Femur (tissue), 1 donor: ENCODE measurements at places on chromosomes 7 and 10.

DNA sequence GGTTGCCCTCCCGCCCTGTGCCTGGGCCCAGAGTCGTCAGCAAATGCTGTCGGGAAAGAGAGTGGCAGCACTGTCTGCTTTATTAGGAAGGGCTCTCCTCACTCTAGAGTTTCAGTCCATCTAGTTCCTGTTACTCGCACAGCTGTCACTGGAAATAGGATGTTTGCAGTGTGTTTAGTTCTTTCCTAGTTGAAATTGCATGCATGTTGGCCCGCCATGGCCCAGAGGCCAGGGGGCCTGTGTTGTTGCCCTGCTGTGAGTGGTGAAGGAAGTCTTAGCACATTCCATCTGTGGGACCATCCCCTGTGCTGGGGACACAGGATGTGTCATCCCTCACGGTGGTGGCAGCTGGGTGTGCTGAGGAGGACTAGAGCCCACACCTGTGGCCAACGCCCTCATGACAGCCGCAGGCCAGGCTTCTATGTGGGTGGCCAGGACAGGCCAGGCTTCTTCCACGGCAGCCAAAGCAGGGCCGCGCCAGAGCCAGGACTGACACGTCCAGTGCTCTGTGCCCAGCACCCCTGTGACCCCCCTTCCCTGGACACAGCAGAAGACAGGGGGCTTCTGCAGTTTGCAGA lies 45.4 kb downstream of the ZNF467 start:
- DNase-seq, result no peak

DNA sequence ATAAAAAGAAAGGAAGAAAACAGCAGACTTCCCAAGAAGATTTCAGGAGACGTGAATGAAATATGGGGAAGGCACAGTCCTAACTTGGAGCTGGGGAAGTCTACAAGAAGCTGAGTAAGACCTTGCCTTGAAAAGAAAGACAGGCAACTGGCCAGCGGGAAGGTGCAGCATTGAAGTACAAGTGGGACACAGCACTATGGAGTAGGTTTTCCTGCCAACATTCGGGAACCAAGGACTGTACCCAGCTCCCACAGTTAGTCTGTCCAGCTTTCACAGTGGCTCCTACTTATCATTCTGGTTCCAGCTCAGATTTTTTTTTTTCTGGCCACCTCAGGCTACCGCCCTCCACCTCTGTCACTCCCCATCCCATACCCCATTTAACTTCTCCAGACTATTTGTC lies 10.0 kb downstream of the HPS1 start:
- no peak for DNase-seq

DNA sequence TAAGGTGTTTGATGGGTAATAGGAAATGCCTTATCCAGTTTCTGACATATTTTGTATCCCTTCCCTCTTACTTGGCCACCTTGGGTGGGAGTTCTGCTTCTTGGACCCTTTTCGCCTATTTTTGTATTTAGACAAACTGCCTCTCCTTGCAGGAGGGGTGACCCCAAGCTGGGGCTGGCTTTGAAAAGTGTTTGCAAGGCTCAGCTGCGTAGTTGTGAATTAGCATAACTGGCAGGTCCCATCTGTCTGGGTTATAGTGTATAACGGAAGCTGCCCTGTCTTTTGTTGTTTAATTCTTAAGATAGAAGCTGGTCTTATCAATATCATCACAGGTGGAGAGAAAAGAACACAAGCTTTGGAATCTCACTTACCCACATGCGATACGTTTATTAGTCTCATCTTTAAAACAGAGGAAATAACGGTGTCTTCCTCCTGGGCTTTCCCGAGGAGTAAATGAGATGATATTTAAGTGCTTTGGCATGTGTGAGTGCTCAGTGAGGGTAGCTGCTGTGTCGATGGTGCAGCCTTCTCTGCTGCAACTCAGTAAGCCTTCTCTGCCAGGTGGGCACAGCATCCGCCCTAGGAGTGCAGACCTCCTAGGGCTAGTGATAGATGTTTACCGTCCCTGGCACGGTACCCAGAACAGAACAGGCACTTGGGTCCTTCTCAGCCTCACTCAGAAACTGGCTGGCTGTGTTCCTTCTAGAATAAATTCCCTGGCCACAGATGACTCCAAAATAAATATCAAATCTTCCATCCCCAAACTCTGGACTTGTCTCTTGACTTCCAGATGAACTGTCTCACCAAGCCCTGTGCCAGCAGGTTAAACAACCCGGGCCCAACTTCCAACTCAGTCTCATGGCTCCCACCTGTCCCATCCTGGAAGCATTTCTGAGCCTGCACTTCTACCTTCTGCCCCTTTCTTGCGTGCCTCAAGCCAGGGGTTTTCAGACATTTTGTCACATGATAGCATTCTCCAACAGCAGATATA lies 227.3 kb downstream of the GFRA1 start:
- no peak for DNase-seq

DNA sequence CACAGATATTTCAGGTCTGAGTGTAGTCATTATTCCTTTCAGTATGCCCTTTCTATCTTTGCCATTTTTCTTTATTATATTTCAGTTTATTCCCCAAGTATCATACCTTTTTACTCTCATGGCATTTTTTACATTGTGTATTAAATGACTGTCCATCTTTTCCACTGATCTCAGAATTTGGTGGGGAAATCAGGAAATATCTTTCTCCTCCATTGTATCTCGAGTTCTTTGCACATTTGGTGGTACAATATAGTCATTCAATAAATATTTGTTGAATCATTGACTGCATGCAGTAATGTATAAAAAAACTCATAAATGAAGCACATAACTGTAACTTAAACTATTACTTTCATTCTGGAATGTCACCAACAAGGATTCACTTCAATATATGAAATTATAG lies 354.7 kb downstream of the HGF start:
- DNase-seq, result no peak

- DNase-seq, result peak; percentile 50
Observed at GRCh38 chr10:7409045-7409731, 1.6 kb downstream of the SFMBT2 start.

DNA sequence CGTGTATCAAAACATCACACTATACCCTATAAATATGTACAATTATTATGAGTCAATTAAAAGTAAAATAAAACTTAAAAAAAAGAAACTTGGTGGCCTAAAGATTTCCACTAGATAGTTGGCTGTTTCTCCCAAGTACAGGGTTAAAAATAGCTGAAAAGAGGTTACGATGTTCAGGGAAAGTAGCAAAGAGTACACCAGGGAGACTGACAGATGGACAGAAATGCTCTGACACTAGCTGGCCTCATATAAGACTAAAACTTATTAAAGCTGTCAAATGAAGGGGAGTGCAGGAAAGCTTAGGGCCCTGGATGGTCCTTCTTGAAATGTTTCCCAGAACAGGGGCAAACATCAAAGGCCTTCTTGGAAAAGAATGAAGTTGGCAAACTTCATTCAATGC lies 51.3 kb downstream of the TCAF1 start:
- no peak for DNase-seq

DNA sequence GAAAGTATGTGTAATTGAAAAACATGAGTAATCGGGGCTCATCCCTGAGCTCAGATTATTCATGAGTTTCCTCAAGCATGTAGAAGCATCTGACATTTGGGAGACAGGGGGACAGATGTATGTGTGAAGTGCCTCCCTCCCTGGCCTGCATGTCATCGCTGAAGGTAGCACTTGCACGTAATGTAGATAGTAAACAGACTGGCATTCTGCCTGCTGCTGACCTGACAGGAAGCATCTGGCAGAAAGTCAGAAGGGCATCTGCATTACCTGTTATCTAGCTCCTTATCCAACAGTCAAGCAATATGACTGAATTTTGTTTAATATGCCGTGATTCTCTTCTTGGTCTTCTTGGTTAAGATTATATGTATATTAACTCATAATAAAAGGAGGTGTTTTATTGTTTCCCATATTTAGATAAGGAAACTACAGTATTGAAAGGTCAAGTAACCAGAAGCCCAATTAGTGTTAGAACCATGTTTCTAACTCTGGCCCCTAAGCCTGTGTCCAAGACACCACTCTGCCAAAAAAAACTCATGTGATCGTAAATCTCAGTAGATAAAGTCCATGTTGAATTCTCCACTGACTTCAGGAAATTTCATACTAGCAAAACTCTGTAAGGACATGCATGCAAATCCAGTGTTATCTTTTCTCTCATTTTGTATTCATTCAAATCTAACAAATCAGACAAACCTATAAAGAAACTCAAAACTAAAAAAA lies 918.1 kb upstream of the MBL2 start:
- DNase-seq, result no peak

DNA sequence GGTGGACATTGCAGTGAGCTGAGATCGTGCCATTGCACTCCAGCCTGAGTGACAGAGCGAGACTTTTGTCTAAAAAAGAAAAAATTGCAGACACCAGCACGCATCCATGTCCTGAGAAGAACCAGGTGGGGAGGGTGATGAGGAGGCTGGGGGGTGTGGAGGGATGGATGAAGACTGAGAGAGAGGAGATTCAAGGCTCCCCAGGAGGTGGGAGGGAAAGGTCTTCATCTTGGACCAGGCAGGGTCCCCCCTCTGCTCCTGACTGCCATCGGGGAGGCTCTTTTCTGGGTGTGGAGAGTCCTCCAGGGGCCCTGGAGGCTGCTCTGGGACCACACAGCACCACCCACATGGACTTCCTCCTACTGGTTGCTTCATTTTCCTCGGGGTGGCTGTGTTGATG lies 1.5 kb downstream of the SCART1 start:
- no peak for DNase-seq
